ENCODE measurements at places on chromosomes 16 and 17. TPM values are rescaled to one million over a fixed set of nuclear protein-coding genes. Genes with fewer than 3 reads are reported as not detected.

The CDH15 gene
- total RNA-seq: not detected

The KRTAP4-1 gene
- total RNA-seq: not detected

The CRYM gene
- not detected for total RNA-seq

The ACSM3 gene
- total RNA-seq: 61.8 TPM

The MT4 gene
- total RNA-seq: not detected

The VPS4A gene
- 44.0 TPM for total RNA-seq

All from stomach (tissue), 19 donors.